Stimulated activated CD4-positive, alpha-beta T cell treated with anti-CD3 and anti-CD28 coated beads, TNF-alpha, amount 100 ng/mL, for 24 hours (primary cell): ENCODE measurements at places on chromosomes 2 and 18.
A peak's percentile ranks its signal among the peaks of the same experiment; 100 is the strongest.

- DNase-seq = no peak
Measured at GRCh38 chr2:109660046-109660860, 46.1 kb downstream of the SOWAHC start.

- no peak for DNase-seq
Measured at GRCh38 chr18:26722565-26722931, 143.0 kb downstream of the AQP4 start.

- no peak for DNase-seq
Measured at GRCh38 chr2:168744844-168745243, 57.6 kb upstream of the NOSTRIN start.

DNA sequence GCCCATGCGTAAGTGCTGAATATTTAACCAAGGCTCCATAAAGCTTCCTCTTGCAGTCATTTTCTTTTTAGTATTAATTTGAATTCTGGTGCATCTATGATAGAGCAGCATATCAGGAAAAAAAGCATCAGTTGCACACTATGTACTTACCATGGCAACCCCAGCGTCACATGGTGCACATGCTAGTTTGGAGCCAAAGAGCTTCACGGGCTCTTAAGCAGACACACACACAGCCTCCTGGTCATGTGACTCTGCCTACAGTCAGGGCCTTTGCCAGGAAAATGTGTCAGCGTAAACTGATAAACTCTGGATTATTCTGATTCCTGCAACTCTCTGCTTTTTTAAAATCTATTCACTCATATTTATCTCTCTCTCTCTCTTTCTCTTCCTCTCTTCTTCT is 30.2 kb downstream of the NYAP2 start:
- DNase-seq = no peak

GRCh38 chr2:23445450-23445868 is 60.5 kb downstream of the KLHL29 start:
- no peak for DNase-seq

- DNase-seq = no peak
Measured at GRCh38 chr18:32349728-32350395, 120.8 kb downstream of the GAREM1 start.

GRCh38 chr2:59874971-59875755 is 678.3 kb downstream of the BCL11A start:
- no peak for DNase-seq

GRCh38 chr2:143469323-143469722 is 340.1 kb downstream of the ARHGAP15 start:
- no peak for DNase-seq

GRCh38 chr2:140892911-140893637 is 1237.7 kb downstream of the LRP1B start:
- DNase-seq = no peak

DNA sequence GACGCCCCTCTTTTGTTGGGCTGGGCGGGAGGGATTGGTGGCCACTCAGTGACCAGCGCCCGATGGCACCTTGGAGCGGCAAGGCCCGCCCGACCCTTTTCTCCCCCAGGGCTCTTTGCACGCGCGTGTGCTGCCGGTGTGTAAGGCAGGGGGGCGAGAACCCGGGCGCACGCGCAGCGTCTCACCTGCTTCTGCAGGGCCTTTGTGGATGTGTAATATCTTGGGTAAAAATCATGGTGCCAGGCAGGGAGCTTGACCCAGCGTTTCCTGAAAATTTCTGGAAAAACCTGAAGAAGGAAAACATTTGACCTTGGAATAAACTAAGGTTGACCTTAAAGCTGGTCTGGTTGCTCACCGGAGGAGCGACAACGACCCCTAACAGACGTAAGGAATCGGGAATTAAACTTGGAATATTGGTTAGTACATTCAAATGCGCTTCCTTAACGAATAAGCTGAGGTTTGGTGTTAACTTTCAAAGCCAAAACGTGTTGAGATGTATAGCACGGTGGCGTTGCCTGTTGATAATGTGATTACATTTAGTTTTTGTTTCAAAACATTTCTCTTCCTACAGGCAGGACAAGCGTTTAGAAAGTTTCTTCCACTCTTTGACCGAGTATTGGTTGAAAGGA is 438 bp downstream of the HSPE1 start:
- DNase-seq = no peak

- DNase-seq = no peak
Measured at GRCh38 chr18:6106091-6106685, 210.9 kb upstream of the TMEM200C start.

DNA sequence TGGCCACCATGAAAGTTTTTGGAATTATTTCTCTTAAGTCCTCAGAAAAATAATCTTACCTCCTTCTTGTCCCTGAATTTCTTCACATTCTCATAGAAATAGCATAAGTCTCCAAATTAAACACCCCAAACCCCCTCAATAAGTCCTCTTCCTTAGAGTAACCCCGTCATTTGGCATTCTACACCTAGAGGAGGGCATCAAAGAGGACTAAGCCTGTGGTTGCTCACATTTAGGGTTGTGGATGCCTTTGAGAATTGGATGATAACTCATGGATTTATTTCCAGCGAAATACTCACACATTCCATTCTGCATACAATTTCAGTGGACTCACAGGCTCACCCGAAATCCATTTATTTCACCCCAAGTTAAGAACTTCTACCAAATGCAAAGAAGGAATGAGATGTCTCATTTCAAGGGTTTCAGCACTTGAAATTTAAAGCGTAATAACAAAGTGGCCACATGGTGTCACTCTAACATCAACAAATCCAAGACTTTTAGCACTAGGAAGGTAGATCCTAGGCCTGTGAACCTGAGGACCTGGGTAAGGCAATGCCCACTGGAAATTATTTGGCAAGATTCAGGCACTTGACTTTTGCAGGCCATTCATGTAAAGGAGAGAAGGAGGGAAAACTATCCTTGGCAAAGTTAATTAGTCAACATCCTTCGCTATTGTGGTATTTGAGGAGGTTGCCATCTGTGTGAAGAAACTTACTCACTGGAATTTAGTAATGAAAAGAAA is 24.6 kb downstream of the DYTN start:
- peak; percentile 26 for DNase-seq

DNA sequence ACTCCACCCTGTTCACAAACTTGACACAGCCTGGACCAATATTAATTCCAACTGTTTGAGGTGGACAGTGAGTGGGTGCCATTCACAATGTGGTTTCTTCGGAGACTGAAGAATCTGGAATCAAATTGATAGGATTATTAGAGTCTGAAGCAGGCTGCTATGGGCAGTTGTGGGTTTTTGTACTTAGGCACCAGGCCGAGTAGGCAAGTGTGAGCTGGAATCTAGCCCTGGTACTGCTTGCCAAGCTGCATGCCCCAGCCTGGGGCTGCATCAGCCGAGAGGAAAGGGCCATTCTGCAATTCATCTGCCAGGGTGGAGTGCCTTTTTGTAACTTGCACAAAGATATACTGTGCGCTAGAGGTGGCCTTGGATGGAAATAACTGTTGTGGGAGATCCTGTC is 654.7 kb upstream of the FANCL start:
- no peak for DNase-seq

DNA sequence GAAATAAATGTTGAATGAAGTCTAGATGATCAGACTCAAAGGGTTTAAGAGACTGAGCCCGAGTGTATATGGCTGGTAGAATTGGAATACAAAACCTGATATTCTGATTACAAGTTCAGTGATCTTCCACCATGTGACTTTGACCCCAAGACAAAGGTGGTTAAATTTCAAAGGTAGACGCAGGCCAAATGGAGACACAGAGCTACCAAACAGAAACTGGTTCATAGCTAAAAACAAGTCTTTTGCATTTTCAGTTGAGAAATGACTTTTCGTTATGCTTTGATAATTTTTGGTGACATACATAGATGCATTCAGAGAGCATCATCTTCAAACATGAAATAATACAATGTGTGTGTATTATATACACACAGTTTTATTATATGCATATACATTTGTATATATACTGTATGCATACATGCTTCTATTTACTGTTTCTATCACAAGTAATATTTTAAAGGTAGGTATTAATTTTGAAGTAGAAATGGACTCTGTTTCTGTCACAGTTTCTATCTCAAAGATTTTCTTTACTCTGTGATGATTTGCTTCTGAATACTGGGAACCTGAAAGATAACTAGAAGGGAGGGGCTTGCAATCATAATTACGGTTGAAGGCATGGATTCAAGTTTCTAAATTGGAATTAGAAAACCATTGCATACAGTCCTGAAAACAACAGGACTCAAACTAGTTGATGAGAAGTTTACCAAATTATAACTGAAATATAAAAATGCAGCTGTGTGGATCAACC is 142.3 kb downstream of the ABCA12 start:
- no peak for DNase-seq

DNA sequence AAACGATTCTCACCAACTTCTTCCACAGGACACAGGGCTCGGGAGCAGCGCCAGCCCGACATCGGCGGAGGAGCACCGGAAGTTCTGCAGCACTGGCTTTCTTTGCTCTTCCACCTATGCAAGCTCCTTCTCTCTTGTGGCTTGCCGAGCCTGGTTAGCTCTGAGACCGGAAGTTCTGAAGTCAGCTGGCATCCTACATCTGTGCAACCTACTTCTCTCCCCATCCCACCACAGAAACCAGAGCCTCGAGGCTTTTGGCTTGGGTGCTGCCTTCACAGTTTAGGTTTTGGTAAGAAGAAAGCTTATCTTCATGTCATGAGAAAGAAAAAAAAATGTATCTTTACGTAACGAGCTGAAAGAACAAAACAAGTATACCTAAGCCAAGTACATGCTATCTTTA is 111.7 kb downstream of the ANKRD44 start:
- DNase-seq = peak; percentile 76

GRCh38 chr2:65791404-65791975 is 359.1 kb upstream of the SPRED2 start:
- no peak for DNase-seq

- DNase-seq = no peak
Measured at GRCh38 chr2:79129804-79130203, 9.5 kb downstream of the REG1A start.

GRCh38 chr2:26618611-26619010 is 22.6 kb downstream of the CIB4 start:
- no peak for DNase-seq

GRCh38 chr2:10387033-10387432 is 61.1 kb downstream of the ODC1 start:
- no peak for DNase-seq

GRCh38 chr2:5839550-5839949 is 147.4 kb downstream of the SOX11 start:
- DNase-seq = no peak

DNA sequence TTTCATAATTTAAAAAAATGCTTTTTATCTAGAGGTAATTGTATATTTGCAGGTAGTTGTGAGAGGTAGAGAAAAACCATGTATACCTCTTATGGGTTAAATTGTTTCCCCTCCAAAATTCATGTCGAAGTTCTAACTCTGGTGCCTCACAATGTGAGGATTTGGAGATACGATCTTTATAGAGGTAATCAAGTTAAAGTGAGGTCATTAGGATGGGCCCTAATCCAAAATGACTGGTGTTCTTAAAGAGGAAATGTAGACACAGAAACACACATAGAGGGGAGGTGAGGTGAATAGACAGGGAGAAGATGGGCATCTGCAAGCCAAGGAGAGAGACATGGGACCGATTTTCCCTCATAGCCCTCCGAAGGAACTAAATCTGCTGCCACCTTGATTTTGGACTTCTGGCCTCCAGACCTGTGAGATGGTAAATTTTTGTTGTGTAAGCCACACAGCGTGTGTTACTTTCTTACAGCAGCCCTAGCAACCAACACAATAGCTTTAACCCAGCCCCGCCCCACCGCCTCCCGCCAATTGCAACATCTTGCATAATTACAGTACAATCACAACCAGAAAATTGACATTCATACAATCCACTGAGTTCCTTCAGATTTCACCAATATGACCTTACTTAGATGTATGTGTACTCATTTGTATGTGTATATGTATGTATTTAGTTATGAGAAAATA is 208.9 kb downstream of the MIB1 start:
- no peak for DNase-seq

DNA sequence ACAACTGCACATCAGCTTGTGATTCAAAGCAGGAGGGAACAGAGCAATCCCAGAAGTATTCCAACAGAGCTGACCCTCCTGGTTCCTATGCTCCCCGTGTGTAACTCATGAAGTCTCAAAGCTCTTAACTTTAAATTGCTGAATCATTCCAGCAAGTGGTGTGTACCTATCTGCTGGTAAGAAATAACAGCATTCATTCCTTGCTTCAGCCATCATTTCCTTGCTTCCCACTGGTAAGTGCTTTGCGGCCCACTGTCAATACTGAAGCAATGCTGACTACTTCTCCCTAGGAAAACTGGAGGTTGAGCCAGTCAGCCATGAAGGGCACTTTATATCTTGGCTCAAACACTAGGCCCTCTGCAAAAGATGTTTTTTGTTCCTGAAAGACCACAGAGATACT is 222.4 kb downstream of the EXOC6B start:
- no peak for DNase-seq

DNA sequence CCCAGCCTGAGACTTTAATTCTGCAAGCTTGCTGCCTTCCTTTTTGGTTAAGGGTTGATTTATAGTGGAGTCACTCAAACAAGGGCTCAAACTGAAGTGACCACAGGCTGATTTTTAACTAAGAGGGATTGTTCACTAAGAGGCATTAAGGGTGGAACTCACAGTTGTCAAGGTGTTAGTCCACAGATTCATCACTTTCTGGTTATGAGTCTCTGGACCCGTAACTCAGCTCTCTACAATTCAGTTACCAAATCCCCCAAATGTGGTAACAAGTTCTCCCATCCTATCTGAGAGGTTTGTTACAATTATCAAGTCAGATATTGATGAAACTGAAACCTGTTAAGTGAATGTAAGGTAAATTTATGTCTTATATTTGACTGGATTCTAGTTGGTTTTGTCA is 185.9 kb upstream of the KLHL14 start:
- no peak for DNase-seq

DNA sequence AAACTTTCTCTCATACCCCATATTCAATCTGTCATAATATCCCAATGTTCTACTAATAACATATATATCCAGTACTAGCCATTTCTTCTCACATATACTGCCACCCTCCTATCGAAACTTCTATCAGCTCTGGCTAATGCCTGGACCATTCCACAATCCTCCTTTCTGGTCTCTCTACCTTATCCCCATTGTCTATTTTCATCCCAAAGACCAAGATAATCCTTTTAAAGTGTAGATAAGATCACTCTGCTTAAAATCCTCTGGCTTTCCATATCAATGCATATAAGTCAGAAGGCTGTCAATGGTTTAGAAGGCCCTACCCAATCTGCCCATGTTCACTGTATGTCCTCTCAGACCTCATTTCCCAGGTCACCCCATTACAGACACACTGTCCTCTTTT is 229.6 kb downstream of the ZEB2 start:
- DNase-seq = no peak

- no peak for DNase-seq
Measured at GRCh38 chr2:8244639-8245038, 437.2 kb upstream of the ID2 start.

- DNase-seq = no peak
Measured at GRCh38 chr2:54546518-54546917, 90.4 kb downstream of the SPTBN1 start.

GRCh38 chr2:169513094-169513493 is 3.6 kb downstream of the KLHL41 start:
- no peak for DNase-seq

GRCh38 chr2:218643751-218644310 is 15.6 kb downstream of the ZNF142 start:
- no peak for DNase-seq
